ENCODE measurements at places on chromosomes 16 and 17. TPM values are rescaled to one million over a fixed set of nuclear protein-coding genes. Genes with fewer than 3 reads are reported as not detected.
A peak's percentile ranks its signal among the peaks of the same experiment; 100 is the strongest.

GRCh38 chr17:47975189-47975822, 4.4 kb downstream of the CDK5RAP3 start:
- peaks cover 16% of the 10 kb centered on the region for H3K4me1 ChIP-seq
- no peaks in the 10 kb centered on the region for H3K27me3 ChIP-seq
- no peaks in the 10 kb centered on the region for H3K36me3 ChIP-seq

- H3K36me3 ChIP-seq, result peaks cover 6% of the 10 kb centered on the region
- no peak overlapping the region for H3K27ac ChIP-seq
- no peaks in the 10 kb centered on the region for H3K4me1 ChIP-seq
- peaks cover 3% of the 10 kb centered on the region for H3K27me3 ChIP-seq
- DNase-seq, result no peak
- no peak overlapping the region for H3K4me3 ChIP-seq
Observed at GRCh38 chr17:418421-418751, 65.8 kb upstream of the RPH3AL start.

OTOP3 gene
- not detected for total RNA-seq

- H3K36me3 ChIP-seq, result peaks cover 6% of the 10 kb centered on the region
- peak overlapping the region; percentile 21 for H3K4me3 ChIP-seq
- peaks cover 2% of the 10 kb centered on the region for H3K27me3 ChIP-seq
- no peak overlapping the region for H3K27ac ChIP-seq
Observed at GRCh38 chr16:69840975-69841374, 78.8 kb downstream of the WWP2 start.

GRCh38 chr16:73157861-73158260, 109.9 kb upstream of the ZFHX3 start:
- no peaks in the 10 kb centered on the region for H3K27me3 ChIP-seq
- no peak for DNase-seq
- no peaks in the 10 kb centered on the region for H3K4me1 ChIP-seq
- H3K4me3 ChIP-seq, result no peak overlapping the region

Measured in glutamatergic neuron (in vitro differentiated cells).